Fibroblast of skin of left biceps (primary cell): ENCODE measurements at places on chromosomes 3 and 15.

GRCh38 chr15:70276401-70276800, 178.7 kb upstream of the TLE3 start:
- no peak for DNase-seq

DNA sequence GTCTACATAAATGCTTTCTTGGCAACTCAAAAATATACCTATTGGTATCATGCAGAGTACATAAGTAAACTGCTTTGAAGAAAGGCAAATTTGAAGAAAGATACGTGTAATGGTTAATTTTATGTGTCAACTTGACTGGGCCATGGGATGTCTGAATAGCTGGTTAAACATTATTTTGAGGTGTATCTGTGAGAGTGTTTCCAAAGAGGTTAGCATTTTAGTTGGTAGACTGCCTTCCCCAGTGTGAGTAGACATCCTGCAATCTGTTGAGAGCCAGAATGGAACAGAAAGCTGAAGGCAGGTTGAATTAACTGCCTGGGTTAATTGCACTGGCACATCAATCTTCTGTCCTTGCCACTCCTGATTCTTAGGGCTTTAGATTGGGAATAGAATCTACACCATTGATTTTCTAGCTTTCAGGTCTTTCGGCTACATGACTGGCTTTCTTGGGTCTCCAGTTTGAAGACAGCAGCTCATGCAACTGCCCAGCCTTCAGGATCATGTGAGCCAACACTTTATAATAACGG, 98.3 kb downstream of the CMSS1 start:
- DNase-seq: no peak

- no peak for DNase-seq
Measured at GRCh38 chr3:18027161-18027939, 284.9 kb upstream of the TBC1D5 start.

DNA sequence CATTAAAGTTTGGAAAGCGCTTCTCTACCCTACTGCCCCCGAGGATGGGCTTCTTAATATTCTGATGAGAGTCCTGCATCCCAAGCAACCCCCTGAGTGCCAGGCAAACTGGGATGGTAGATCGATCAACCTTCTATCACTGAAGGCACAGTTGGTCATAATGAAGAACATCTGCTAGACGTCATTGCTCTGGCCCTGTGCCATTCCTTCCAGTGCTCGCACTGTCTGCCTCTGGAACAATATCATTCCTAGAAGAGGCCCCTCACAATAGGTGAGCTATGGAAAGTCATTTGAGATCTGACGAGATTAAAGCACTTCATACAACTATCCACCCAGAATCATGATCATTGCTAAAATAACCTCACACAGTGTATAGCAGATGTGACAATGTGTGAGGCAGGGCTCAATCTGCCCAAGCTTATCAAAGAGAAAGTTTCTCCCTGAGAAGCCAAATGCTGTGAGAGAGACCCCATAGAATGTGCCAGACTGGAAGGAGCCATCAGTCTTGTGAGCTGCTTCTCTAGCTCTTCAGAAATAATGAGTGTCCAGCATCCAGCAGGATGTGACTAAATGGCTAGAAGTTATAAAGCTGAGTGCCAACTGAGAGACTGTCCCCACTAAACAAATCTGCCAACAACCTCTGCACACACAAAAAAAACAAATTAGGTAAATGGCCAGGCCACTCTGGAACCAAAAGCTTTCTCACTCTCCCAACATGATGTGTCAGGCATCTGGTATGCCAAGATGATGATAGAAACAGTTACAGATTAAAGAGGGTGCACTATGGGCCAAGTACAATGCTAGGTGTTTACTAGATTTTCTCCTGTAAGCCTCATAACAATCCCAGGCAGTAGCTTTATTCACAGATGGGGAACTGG, 165.5 kb downstream of the NECTIN3 start:
- DNase-seq: no peak

DNA sequence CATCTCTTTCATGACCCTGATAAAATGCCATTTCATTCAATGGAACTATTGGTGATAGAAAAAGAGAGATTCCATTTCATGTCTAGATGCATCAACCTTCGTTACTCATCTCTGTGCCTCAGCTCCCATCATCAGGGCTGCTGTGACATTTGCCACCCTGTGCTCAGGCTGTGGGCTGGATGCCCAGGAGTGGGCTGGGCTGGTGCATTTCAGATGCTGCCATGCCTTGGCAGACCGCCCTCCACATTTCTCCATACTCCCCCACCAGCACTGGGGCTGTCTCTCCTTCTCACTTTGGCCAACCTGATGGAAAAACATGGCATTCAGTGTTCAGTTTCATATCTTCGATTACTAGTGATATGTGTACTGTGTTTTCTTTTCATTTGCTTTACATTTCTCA, 59.1 kb downstream of the DNASE1L3 start:
- no peak for DNase-seq

DNA sequence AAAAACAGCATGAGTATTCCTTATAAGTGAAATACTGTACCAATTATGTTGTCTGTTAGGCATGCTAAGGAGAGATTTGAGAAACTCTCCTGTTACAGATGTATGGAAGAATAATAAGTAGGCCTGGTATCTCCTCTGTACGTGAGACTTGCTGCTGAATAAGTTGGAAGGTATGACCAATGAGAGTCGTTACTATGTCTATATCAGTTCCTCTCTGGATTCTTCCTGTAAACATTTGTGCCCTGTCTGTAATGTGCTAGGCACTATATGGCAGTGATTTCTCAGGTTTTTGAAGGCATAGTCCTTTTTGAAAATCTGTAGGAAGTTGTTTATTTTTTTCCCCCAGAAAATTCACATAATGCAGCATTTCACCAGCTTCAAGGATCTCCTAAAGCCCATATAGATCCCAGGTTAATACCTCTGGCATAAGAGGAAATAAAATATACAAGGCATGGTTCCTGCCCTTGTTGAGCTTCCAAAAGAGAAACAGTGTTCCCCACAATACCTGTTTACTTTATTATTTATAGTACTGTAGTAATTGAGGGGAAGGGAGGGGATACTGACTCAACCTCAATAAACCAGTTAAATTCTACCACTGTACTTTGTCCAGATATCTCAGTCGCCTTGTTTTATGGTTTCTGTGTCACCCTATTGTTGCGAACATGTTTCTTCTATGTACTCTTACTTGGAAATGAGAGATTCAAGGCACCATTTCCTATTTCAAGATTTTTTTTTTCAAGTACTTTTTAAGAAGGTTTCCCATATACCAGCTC, 28.6 kb downstream of the MAP2K5 start:
- no peak for DNase-seq

DNA sequence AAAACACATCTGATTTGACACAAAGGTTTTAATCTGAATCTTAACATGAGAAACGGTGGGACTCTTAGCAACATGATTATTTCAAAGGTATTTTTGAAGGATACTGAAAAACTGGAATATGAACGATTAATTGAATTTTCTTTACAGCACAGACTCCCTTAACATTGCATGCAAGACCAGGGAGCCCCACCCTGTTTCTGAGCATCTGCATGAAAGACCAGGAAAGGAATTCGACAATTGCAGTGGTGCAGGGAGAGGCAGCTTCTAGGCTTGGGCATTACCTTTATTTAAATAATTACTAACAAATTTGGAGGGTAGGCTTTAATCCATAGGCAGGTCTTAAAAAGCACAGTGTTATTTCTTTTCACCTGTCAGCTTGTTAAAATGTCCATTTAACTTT, 240.6 kb upstream of the TOPAZ1 start:
- no peak for DNase-seq
